ENCODE measurements at places on chromosomes 1 and 21. TPM values are rescaled to one million over a fixed set of nuclear protein-coding genes. Genes with fewer than 3 reads are reported as not detected.

- DNase-seq, result peak; percentile 37
Observed at GRCh38 chr1:110619412-110620249, 13.5 kb upstream of the KCNA2 start.

GRCh38 chr21:43805275-43805800 is 16.0 kb downstream of the RRP1 start:
- no peak for DNase-seq

DNA sequence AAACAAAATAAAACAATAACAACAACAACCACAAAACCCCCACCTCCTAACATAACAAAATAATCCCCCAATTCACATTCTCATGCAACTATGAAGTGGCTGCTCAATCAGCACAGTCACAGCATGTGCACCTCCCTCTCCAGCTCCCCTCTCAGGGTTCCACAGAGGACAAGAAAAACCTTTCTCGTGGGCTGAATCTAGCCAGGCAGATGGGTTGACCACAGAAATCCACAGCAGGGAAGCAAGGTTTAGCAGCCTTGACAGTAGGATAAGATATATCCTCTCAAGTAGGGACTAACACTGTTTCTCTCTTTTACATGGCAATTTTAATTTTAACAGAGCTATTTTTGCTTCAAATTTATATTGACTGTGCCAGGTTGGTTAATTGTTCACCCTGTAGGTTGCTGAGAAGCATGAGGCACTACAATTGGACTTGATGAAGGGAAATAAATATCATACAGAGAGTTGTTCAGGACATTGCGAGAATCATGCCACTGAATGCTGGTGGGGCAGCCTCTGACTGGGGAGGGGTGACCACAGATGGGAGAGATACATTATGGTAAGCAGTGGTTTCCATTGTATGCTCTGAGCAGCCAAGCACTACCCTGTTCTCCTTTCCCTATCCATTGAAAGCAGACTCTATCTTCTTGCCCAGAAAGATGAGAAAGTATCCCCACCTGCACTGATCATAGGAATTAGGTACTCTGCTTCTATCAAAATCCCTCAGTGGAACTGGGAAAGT is 535.1 kb downstream of the DPYD start:
- no peak for DNase-seq

DNA sequence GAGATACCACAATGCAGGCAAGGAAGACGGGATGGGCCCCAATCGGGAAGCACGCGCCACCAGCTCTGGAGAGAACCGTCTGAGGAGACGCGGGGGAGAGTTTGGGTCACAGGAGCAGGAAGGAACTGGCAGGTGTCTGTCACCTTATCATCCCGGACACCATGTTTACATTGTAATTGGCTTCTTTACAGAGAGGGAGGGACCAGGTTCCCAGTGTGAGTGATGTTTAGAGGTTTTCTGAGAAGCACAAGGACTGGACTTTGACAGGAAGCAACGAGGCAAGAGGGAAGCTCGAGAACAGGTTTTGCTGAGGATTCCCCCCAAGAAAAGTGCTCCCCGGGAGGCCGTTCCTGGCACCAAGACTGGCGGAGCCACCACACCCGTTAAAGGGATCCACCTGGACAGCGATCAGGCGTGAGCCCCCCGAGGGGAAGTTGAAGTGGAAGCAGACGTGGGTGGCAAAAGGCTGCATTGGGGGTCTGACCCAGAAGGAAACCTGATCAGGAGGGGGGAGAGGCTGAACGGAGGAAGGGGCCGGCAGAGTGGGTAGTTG is 957 bp downstream of the EPS15 start:
- DNase-seq, result no peak

GRCh38 chr21:44949779-44950198 is 10.0 kb downstream of the SLX9 start:
- DNase-seq, result peak; percentile 50

GRCh38 chr1:109687641-109688499 is at the start of gene GSTM1:
TSS of gene GSTM1 (plus strand) at chr1:109687817. CDS start at chr1:109687874, 57 bp downstream.
- DNase-seq, result no peak

DNA sequence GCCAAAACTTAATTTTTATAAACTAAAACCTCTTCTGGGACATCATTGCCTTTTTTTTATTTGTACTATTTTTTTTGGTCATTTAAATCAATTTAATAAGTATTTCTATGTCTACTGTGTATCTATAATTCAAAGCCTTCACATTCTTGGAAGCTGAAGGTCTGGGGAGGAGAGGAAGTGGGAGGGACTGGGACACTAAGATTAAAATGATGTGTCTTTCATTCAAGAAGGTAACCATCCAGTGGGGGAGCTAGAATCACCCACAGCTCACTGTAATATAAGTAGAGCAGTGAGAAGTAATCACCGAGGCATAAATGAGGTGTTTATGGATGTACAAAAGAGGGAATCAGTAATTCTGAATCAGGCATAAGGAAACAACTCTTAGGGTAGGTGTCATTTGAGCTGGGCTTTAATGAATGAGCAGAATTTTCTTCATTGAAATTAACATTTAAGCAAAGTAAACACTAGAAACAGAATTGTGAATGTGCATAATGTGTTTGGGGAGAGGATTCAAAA is 52.8 kb downstream of the PTGER3 start:
- DNase-seq, result no peak

DNA sequence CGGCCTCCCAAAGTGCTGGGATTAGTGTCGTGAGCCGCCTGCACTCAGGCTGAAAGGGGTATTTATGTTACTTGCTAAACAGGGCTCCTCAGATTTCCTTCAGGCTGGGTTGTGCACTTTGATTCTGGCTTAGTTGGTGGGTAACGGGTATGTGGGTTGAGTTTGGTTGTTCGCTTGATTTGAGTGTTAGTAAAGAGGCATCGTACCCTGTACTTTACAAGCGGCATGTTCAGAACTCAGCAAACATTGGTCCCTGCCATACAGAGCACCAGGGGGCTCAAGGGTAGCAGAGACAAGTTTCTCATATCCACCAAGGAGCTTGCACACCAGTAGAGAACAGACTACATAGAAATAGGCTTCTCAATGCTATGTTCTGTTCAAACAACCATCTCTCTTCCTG is 147.8 kb downstream of the PGBD5 start:
- no peak for DNase-seq

DNA sequence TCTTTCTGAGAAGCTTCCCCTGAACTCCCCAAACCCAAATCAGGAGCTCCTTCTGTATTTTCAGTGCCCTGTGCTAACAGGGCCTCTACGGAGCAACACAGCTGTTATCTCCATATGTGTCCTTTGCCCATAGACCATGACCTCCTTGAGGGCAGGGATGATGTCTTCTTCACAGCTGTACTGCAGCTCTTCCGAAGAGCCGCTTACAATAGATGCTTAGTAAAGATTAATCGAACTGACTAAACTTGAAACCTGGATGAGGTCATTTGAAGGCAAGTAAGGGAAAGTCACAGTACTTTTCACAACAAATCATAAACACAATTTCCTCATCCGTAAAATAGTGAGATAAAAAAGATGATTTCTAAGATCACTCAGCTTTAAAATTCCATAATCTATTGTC is 4.4 kb upstream of the KCNN3 start:
- DNase-seq, result no peak

CNIH4 gene
- 26.9 TPM for total RNA-seq

FCRL4 gene
- not detected for total RNA-seq

FUBP1 gene
- total RNA-seq, result 90.3 TPM

Data from ascending aorta (tissue), 2 donors.